ENCODE measurements at places on chromosomes 12 and 14.

DNA sequence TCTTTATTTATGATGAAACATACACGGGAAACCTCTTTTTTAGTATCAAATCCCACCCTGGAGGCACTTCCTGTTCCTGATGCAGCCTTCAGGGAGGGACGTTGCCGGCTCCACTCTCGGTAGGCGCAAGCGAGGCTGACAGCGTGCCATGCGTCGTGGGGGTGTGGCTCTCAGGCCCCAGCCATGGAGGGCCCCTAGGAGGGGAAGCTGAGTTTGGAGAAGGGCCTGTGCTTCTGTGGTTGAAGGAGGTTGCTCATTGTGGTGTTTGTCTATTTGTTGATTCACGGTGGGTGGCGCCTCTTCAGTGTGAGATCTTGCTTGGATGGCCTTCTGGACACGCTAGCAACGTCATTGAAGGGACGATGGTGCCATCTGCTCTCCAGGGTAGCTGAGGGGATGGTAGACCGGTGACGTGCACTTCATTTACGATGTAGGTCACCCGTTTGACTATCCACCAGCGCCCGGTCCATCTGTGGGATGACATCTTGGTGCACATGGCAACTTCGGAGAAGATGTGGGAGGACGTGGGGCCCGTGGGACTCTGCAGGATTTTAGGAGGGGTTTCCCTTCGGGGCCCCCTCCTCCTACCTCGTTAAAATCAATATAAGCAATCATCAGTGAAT lies 126.3 kb upstream of the RTL1 start:
- no peak for DNase-seq

- DNase-seq, result no peak
Observed at GRCh38 chr12:47507221-47507620, 198.6 kb downstream of the RPAP3 start.

DNA sequence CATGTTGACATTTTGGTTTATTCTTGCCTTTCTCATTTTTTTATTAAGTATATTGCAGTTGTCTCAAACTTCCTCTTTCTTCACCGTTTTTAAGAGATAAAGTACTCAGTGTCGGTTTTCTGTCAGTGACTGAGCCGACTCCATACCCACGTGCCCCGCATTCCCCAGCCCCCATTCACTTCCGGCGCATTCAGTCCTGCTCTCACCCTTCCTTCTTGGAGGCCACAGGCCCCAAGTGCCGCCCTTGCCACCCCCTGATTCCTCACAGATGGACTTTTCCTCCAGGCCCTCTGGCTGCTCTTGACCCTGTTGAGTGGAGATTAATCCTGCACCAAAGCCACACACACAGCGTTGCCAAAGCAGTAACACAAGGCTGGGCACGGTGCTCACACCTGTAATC lies 19.1 kb upstream of the DNAH10 start:
- DNase-seq, result no peak

DNA sequence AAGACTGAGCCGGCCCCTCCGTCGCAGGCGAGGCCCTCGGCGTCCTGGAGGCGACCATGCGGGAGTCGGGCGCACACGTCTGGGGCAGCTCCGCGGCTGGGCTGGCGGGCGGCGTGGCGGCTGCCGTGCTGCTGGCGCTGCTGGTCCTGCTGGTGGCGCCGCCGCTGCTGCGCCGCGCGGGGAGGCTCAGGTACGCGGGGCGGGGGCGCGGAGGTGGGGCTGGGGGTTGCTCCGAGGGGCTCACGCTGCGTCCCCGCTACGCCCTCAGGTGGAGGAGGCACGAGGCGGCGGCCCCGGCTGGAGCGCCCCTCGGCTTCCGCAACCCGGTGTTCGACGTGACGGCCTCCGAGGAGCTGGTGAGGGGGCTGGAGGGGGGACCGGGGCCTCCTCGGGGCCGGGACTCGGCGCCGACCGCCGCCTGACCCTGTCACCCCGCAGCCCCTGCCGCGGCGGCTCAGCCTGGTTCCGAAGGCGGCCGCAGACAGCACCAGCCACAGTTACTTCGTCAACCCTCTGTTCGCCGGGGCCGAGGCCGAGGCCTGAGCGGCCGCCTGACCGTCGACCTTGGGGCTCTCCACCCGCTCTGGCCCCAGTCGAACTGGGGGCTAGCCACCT lies 7.8 kb downstream of the AMN start:
- no peak for DNase-seq

DNA sequence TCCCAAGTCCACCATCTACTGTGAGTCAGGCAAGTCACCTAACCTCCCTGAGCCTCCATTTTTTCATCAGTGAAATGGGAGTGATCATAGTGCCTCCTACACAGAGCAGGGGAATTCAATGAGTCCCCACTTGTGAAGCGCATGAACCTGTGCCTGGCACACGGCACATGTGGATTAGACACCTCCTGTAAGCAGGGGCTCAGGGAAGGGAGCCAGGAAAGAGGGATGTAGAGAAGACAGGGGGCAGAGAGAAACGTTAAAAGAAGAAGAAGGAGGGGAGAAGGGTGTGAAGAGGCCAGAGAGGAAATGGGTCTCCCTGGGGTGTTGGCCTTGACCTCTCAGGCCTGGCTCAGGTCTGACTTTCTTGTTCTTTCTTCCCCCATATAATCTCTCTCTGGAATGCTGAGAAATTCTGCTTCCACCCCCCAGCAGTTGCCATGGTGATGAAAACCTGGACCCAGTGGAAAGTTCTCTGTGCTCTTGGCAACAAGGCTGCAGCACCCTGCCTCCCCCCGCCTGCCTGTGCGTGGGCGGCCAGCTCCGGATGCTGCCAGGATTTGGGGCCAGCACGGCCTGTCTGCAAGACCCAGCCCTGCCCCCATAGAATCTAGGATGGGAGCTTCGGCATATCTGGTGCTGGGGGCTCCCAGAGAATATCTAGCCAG lies 94.5 kb downstream of the CALM1 start:
- peak; percentile 96 for DNase-seq

DNA sequence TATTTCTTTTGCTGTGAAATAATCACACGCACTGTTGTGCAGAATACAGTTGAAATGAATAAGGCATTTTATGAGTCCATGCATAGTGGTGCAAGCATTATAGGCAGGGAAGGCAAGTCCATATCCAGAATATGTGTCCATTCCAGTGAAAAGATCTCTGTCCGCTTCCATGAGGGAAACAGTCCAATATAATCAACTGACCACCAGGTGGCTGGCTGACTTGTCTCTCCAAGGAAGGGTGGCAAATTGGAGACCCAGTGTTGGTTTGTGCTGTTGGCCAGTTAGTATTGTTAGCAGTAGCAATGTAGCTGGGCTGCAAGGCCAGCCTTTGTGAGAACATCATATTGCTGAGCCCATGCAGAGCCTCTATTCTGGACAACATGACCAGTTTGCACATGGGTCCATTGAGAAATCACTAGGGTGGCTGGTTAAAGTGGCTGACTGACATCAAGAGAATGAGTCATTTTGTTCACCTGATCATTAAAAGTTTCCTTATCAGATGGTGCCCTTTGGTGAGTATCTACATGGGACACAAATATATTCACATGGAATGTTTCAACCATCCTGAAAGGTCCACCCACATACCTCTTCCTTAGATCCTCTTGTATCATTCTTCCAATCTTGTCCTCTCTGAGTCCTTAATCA lies 17.3 kb upstream of the YAF2 start:
- no peak for DNase-seq

- no peak for DNase-seq
Observed at GRCh38 chr12:76692846-76693245, 71.1 kb upstream of the ZDHHC17 start.

DNA sequence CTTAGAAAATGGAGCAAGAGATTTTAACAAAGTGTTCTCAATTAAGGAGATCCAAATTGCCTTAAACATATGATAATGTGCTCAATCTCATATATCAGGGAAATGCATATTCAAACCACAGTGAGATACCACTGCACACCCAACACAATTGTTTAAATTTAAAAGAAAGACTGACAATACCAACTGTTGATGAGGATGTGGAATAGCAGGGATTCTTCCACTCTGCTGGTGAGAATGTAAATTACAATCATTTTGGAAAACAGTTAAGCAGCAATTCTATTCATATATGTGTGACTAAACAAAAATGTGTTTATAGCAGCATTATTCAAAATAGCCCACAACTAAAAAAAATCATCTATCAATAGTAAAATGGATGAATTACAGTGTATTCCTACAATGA lies 144.2 kb downstream of the KICS2 start:
- peak; percentile 18 for DNase-seq

DNA sequence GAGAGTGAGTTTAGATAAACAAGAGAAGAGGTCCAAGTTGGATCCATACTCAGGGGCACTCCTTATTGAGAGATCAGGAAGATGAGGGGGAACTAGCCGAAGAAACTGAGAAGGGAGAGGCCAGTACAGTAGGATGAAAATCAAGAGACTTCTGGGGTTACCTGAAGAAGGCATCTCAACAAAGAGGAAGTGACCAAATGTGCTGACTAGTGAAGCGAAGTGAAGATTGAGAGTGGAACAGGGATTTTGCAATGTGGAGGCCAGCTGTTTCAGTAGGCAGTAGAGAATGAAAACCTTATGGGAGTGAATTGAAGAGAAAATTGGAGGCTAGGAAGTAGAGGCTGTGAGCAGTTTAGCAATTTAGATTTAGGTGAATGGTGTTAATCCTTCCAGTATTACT lies 153.0 kb downstream of the SYNE2 start:
- no peak for DNase-seq

DNA sequence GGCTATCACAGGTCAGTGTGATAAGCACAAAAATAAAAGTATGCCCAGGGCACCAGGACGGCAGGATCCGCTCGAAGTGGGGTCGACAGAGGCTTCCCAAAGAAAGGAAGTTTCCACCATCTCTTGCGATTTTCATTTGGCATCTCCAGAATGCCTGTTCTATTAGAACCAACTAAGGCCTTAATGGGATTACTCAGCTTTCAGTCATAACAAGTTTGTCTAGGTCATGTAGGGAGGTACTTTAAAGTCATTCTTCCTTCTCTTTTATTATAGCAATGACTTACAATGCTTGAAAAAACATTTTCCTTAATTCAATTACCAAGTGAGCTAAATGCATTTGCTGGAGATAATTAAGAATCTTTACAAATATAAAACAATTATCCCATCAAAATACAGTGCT lies 83.6 kb upstream of the DIO3 start:
- DNase-seq, result no peak

GRCh38 chr12:16604596-16605252 lies 1.2 kb downstream of the LMO3 start:
- no peak for DNase-seq

DNA sequence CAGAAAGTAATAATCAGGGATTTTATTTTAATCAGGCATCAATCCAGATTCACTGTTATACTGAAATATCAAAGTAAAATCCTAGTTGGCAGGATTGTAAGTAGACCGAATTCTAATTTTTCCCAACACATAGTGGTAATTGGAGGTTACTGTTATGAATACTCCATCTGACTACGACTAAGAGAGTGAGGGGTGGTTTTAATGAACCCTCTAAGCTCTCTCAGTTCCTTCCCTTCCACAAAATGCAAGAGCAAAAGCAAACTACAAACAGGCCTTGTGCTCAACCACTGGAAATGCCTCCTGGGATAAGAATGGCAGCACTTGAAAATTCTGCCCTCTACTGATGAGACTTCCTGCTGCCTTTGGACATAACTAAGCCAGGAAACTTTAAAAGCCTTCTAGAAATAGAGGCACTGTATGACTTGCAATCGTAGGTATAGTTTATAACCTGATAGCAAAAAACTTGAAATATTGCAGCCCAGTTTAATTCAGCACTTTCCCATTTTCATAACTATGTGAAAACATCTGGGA lies 184.8 kb downstream of the SLC16A7 start:
- peak; percentile 72 for DNase-seq

DNA sequence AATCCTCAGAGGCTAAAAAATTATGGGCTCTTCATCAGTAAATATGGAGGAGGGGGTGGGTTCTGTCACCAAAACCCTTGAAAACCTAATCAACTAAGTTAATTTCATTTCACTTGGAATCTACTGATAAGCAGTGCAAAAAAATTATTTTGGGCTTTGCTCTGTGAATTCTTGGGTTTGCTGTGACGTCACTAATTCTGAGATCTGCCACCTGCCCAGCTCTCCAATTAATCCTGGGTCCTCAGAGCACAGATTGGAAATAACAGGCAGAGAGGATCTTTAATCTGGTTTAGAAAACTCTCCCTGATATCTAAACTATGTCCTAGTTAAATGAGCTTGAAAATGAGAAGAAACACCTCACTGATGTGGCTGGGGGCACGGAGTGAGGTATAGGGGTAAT lies 903.2 kb downstream of the AACS start:
- no peak for DNase-seq

DNA sequence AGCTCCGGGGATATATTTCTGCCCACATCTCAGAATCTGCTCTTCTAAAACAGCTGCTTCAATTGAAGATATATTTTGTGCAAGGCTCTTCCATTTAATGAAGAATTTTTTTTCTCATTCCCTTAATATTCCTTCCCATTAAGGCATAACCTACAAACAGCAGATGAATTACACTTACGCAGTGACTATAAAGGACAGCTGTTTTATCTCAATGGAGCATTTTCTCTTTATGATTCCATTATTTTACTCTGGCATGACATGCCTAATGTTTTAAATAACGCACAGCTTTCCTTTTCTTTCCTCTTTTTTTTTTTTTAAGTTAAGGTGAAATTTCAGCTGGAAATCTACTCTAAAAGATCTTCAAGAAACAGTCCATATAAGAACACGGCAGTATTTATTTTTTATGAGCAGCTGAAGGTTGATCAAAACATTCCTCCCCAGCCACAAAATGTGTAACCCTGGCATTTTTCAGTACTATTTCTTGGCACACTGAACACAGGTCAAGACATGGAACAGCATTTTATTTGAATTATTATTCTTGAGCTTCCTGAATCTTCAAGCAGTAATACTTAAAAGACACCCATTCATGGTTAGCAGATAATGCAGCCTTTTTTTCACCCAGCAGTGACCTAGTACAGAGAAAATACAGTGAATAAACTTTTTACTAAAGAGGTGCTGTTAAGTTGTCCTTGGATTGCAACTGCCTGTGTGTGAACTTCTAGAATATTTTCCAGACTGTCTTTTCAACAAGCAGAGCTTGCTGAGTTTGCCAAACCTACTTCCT lies 118.1 kb upstream of the FOXN3 start:
- peak; percentile 55 for DNase-seq

DNA sequence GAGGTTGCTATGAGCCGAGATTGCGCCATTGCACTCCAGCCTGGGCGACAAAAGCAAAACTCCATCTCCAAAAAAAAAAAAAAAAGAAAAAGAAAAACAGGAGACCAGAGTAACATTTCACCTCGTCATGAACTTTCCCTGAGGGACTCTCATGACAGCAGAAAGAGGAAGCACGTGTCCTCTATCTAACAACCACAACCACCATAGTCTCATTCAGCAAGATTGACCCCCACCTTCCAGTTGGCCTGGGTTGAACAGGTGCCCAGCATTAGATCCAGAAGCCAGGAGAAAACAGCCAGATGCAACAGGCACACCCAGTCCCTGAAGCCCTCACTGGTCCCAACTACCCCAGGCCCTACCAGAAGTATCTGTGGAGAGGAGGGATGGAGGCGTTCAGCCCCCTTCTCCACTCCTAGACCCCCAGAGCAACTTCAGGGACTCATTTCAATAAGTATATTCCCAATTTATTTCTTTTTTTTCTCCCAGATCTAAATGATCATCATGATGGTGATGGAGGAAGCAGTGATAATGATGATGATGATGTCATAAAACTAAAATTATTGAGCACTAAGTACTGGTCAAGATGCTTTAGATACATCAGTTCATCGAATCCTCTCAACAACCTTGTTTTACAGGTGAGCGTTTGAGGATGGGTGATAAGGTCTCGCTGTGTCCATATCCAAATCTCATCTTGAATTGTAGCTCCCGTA lies 235.0 kb downstream of the EFCAB11 start:
- no peak for DNase-seq
